Left ventricle myocardium inferior (tissue), 1 donor: ENCODE measurements at places on chromosomes 6 and 20. TPM values are rescaled to one million over a fixed set of nuclear protein-coding genes. Genes with fewer than 3 reads are reported as not detected.

The RTF2 gene
- total RNA-seq, result 88.7 TPM

The KHDRBS2 gene
- total RNA-seq, result not detected

The TBXT gene
- not detected for total RNA-seq

DNA sequence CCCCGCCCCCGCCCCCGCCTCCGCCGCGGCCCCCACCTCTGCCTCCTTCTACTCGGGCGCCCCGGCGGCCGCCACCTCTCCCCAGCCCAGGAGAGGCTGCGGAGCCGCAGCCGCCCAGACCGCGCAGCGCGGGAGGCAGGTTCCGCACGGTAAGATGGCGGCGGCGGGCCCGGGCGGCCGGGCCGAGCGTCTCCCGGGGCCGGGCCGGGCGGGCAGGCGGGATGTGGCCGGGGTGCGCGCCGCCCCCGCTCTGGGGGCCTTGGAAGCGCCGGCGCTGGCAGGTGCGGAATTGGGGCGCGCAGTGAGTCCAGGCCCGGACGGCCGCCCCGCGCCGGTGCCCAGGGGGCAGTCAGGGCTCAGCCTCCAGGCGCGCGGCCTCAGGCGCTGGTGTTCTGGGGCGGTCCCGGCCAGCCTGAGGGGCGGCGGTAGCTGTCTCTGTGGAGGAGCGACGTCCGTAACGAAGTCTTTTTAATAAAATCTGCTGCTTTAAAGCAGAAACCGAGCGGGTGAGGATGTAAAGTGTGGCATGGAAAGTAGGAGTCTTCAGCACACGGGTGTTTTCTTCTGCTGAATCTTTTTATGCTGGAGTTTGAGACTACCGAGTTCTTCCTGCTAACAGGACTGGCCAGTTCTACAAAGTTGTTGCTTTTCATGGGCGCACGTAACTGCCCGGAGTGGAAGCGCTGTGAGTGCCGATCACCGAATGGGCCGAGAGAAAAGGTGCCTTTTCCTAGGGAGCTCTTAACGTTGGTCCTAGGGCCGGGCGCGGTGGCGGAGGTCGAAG, at the start of gene GID8:
Gene GID8 (plus strand): TSS at position 43 of the 784 bp plus-strand sequence. CDS start 3,356 bp downstream, outside the sequence.
- DNase-seq, result peak; percentile 56
- H3K36me3 ChIP-seq, result peaks cover 34% of the 10 kb centered on the region
- peak within 1 kb of the TSS; percentile 96 for H3K27ac ChIP-seq
- H3K4me3 ChIP-seq, result peak within 1 kb of the TSS; percentile 95

- H3K4me3 ChIP-seq, result no peak overlapping the region
- no peak overlapping the region for H3K27ac ChIP-seq
- H3K36me3 ChIP-seq, result no peaks in the 10 kb centered on the region
Measured at GRCh38 chr6:107665382-107665781, 158.7 kb downstream of the SCML4 start.

DNA sequence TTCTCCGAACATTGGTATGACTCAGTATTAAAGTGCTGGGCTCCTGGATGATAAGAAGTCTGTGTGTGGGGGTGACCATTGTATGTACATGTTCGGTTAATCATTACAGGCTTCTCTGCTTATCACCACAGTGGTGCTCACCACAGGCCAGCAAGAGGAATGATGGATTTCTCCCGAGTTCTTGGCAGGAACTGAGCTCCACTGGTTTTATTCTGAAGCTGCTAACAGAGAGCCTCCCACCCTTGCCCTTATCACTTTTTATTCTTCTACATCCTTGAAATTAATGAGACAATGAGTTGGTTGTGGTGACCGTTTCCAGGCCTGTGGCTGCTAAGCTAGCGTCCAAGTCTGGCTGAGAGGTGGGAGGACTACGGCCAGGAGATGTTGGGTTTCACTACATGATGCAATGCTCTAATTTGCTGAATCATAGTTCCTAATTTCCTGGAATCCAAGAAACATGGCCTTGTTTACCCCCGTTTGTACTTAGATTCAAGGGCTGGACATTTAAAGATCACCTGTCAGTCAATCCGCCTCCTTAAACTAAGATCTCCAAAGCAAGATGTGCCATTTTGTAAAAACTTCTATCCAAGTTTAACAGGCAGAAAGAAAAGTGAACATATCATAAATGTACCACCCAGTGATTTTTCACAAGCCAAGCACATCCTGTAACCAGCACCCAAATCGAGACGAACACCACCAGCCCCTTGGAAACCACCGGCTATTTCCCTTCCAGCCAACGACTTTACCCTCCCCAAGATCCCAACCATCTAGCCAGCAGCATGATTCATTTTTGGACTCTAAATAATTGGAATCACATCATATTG, 172.5 kb downstream of the FOXA2 start:
- H3K36me3 ChIP-seq, result no peaks in the 10 kb centered on the region
- peak; percentile 24 for DNase-seq
- no peak overlapping the region for H3K4me3 ChIP-seq
- peak overlapping the region; percentile 27 for H3K27ac ChIP-seq
- peaks cover 40% of the 10 kb centered on the region for H3K27me3 ChIP-seq

DNA sequence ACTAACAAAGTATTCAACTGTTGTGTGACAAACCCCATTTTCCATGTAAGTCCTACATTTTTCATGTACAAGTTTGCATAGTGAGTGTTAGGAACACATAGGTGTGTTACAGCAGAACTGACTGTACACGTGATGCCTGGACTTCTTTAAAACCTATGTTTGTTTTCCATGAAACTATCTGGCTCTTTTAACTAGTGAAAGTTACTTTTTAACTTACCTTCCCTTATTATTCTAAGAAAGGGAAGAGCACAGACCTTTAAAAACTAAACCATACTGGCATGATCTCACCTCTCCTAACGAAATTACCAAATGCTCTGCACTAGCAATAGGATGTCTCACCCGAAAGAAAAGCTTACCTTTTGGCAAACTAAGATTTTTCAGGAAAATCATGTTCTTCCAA, 87.8 kb downstream of the CENPW start:
- no peaks in the 10 kb centered on the region for H3K36me3 ChIP-seq
- no peak overlapping the region for H3K4me3 ChIP-seq
- no peaks in the 10 kb centered on the region for H3K27me3 ChIP-seq
- H3K4me1 ChIP-seq, result no peaks in the 10 kb centered on the region
- no peak overlapping the region for H3K27ac ChIP-seq

DNA sequence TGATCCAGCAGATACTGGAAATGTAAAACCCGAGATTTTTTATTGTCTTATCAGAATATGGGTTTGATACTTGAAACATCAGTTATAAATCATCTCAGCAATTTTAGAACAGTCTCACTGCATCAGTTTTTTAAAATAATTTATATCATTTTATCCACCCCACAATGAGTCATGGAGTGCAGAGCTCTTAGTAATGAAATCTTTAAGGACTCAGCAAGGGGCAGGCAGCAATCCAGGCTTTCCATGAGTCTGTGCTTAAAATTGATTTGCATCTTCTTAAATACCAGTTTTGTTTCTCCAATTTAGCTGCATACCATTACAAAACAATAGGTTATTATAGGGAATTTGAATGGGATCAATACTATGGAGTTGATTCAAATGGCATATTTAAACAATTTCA, 832.3 kb downstream of the C6orf118 start:
- no peaks in the 10 kb centered on the region for H3K4me1 ChIP-seq
- no peak overlapping the region for H3K27ac ChIP-seq
- no peak overlapping the region for H3K4me3 ChIP-seq
- no peaks in the 10 kb centered on the region for H3K27me3 ChIP-seq
- no peaks in the 10 kb centered on the region for H3K36me3 ChIP-seq

DNA sequence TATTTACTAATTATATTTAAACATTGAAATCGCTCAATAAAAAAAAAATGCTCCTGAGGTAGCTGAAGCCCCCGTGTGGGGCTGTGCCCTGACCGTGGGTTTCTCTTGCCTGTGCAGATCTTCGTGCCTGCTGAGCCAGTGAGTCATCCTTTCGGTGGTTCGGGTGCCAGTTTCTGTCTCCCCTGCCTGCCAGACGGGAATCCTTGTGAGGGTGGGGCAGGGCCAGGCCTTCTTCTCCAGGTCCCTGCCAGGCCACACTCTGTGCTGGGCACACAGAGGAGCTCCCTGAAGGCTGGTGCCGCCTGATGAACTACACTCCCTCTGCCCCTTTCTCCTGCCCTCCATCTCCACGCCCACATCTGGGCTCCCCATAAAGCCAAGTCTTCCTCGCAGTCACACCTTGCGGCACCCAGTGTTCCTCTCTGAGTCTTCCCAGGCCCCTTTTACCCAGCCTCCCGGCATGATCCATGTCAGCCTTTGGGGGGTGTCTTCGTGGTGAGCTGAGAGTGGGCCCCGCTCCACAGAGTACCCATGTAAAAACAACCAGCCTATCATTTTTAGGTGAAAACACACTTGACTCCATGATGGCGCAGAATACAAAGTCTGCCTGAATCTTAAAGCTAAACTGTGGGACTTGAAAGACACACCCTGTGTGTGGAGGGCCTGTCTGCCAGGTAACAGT, 19.3 kb downstream of the FGD2 start:
- H3K36me3 ChIP-seq, result no peaks in the 10 kb centered on the region
- H3K27me3 ChIP-seq, result no peaks in the 10 kb centered on the region
- DNase-seq, result no peak
- H3K4me1 ChIP-seq, result no peaks in the 10 kb centered on the region
- H3K4me3 ChIP-seq, result no peak overlapping the region

DNA sequence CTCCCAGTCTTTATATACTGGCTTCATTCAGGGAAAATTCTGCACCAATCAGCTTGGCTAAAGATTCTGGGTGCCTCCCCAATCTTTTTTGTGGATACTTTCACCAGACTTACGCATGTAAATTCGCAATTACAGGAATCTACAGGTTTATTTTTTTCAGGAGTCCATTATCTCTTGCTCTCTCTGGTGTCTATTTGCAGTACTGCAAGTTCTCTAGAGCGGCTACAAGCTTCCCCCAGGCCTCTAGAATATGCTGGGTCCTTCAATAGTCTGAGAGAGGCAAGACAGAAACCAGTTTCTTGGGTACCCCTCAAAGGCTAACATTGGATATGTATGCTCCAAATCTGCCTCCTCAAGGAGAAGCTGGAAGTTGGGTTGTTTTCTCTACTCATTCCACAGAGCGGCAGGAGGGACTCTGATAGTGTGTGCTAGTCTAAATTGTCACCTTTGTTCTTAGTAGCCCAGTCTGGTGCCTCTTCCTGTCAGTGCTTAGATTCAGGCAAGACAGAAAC, 58.5 kb downstream of the SUN5 start:
- no peak overlapping the region for H3K27ac ChIP-seq
- no peak overlapping the region for H3K4me3 ChIP-seq
- H3K4me1 ChIP-seq, result no peaks in the 10 kb centered on the region
- no peaks in the 10 kb centered on the region for H3K36me3 ChIP-seq
- no peaks in the 10 kb centered on the region for H3K27me3 ChIP-seq

GRCh38 chr6:46129291-46129628, 529 bp upstream of the ENPP4 start:
- H3K4me1 ChIP-seq, result peaks cover 53% of the 10 kb centered on the region
- DNase-seq, result no peak
- no peaks in the 10 kb centered on the region for H3K27me3 ChIP-seq
- H3K36me3 ChIP-seq, result no peaks in the 10 kb centered on the region
- H3K4me3 ChIP-seq, result peak overlapping the region; percentile 79

- no peaks in the 10 kb centered on the region for H3K4me1 ChIP-seq
- DNase-seq, result no peak
- H3K4me3 ChIP-seq, result no peak overlapping the region
- no peaks in the 10 kb centered on the region for H3K27me3 ChIP-seq
Measured at GRCh38 chr6:96304997-96305396, 216.6 kb upstream of the UFL1 start.

DNA sequence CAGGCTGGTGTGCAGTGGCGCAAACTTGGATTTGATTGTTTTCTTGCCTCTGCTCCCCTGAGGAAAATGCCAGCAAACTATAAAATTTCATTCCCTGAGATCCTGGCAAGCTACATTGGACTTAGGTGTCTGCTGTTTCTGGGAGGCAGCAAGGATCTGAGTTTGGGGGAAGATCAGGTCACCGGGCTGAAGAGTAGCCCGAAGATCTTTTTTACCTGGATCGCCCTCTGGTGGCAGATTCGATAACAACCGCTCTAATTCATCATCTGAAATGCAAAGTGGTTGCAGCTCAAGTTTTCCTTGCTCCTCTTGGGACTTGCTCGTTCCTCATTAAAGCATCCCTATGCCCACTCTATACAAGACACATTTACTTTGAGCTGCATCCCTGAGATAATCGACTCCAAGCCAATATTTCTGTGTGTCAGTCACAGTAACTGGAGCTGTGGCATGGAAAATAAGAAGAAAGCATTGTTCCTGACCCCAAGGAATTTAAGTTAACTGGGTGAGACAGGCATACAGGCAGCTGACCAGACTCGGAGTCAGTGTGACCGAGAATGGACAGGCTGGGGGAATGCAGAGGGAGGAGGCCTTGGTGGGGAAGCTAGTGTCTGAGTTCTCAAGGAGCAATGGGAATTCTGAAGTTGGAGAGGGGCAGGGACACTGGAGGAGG, 131.8 kb upstream of the PROKR2 start:
- H3K27me3 ChIP-seq, result peaks cover 35% of the 10 kb centered on the region
- H3K4me3 ChIP-seq, result no peak overlapping the region
- H3K36me3 ChIP-seq, result no peaks in the 10 kb centered on the region
- no peaks in the 10 kb centered on the region for H3K4me1 ChIP-seq
- H3K27ac ChIP-seq, result no peak overlapping the region

GRCh38 chr20:532530-532929, 11.1 kb downstream of the CSNK2A1 start:
- no peak overlapping the region for H3K4me3 ChIP-seq
- no peak for DNase-seq
- no peaks in the 10 kb centered on the region for H3K27me3 ChIP-seq
- peaks cover 5% of the 10 kb centered on the region for H3K36me3 ChIP-seq

DNA sequence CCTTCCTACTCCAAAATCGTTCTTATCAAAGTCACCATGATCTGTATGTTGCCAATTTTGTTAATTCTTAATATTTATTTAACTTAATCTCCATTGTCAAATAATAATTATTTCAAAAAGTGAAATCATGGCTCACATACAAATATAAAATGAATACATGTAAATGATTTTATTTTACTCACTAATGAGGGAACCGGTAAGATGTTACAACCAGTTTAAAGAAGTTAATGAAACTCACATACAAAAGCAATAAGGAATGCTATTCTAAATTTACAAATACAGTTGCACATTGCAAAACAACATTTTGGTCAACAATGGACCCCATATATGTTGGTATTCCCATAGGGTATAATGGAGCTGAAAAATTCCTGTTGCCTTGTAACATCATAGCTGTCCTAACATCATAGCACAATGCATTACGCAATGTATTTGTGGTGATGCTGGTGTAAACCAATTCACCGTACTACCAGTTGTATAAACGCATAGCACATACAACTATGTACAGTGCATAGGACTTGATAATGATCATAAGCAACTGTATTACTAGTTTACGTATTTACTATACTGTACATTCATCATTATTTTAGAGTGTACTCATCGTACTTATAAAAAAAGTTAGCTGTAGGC, 6.5 kb upstream of the SLC22A16 start:
- no peak for DNase-seq
- H3K36me3 ChIP-seq, result no peaks in the 10 kb centered on the region
- no peak overlapping the region for H3K27ac ChIP-seq
- H3K4me1 ChIP-seq, result no peaks in the 10 kb centered on the region
- H3K27me3 ChIP-seq, result peaks cover 3% of the 10 kb centered on the region
